ENCODE measurements at places on chromosomes 4 and X. TPM values are rescaled to one million over a fixed set of nuclear protein-coding genes. Genes with fewer than 3 reads are reported as not detected.

PABPC1L2A gene
- polyA plus RNA-seq: not detected

NXF2B gene
- polyA plus RNA-seq: not detected

MAGEA9 gene
- polyA plus RNA-seq: not detected

CORIN gene
- 0.34 TPM for polyA plus RNA-seq

- DNase-seq: no peak
Measured at GRCh38 chr4:3285558-3286334, 7.1 kb upstream of the RGS12 start.

DNA sequence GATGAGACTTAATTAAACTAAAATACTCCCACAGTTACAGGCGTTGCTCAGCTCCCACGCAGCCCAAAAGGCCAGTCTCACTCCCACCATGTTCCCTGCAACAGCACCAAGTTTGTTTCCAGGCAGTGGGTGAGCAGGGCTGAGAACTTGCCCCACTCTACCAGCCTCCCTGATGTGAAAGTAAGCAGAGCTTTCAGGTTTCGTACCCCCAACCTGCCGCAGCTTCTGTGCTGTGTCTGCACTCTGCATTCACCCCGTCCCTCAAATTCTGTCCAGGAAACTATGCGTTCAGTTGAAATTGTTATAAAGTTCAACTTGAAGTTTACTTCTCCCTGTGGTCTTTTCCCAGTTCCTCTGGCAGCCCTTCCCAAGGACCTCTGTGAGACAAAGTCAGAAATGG is 17.2 kb downstream of the GLUD2 start:
- no peak for DNase-seq

GRCh38 chrX:134661295-134661694 is 3.0 kb upstream of the PLAC1 start:
- no peak for DNase-seq

GRCh38 chr4:106522839-106523238 is 154.3 kb upstream of the GIMD1 start:
- no peak for DNase-seq

GRCh38 chr4:77821775-77822174 is 2.6 kb upstream of the CNOT6L start:
- no peak for DNase-seq

- DNase-seq: peak; percentile 91
Measured at GRCh38 chrX:153687121-153688039, at the start of gene SLC6A8. TSS of gene SLC6A8 (plus strand) at chrX:153687926. CDS start at chrX:153688575, 649 bp downstream.

GRCh38 chr4:57504139-57504538 is 394.0 kb upstream of the IGFBP7 start:
- no peak for DNase-seq

GRCh38 chr4:172573899-172574298 is 594.7 kb upstream of the GALNT7 start:
- no peak for DNase-seq

DNA sequence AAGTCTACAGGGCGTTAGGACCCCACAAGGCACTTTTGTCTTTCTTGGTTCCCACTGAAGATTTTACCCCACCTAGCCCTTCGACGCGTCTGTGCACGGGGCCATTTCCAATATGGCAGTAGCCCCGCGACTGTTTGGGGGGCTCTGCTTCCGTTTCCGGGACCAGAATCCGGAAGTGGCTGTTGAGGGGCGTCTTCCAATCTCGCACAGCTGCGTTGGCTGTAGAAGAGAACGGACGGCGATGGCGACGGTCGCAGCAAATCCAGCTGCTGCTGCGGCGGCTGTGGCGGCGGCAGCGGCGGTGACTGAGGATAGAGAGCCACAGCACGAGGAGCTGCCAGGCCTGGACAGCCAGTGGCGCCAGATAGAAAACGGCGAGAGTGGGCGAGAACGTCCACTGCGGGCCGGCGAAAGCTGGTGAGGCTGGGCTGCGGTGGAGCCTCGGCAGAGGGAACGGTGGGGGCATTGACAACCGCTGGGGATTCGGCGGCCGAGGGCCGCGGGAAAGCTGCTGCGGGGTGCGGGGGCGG is at the start of gene USP11:
TSS of gene USP11 (plus strand) at position 207 of the 530 bp plus-strand sequence. CDS start at position 242, 35 bp downstream.
- DNase-seq: peak; percentile 81

DNA sequence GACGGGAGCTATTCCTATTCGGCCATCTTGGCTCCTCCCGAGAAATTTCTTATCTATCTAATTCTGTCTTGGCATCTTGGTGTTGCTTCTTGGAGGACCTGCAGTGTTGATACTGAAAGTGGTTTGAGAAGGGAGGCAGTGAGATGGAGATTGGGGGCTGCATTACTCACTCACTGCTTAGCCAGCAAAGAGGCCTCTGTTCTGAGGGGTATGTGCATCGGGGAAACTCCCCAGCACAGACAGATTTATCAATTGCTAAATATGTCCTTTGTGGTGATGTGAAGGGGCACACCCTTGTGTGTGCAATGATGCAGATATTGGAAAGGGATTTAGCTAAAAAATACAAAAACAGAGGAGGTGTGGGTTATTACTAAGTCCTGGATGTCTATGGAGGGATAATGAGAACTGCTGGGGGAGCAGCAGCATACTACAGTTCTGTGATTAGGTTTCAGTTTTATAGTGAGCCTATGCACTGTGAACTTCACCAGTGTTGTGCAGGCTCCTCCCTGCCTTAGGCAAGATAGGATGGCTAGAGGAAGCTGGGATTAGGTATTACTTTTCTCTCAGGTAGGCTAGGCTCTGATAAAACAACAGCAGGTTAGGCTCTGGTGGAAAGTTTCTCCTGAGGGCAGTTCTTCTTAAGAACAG is 279.0 kb downstream of the HS3ST1 start:
- DNase-seq: no peak

DNA sequence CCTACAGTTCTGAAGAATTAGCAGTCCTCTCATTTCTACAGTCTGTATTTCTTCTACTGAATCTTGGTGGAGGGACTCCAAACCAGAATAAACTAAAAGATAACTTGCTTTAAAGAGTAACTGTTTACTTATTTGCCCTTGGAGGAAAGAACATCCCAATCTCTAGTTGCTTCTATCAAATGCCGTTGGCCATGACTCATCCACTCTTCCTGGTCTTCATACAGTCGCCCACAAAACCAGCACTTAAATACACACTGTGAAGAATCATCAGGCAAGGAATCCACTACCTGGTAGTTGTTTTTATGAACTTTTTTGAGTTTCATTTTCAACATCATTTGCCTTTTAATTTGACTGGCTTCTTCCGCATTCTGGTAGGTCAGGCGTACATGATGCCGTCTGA is 14.2 kb downstream of the ZNF518B start:
- DNase-seq: no peak

- no peak for DNase-seq
Measured at GRCh38 chrX:11363069-11363594, 69.9 kb downstream of the AMELX start.

- peak; percentile 81 for DNase-seq
Measured at GRCh38 chr4:2256781-2257191, 5.1 kb downstream of the MXD4 start.

- no peak for DNase-seq
Measured at GRCh38 chrX:97609938-97610337, 726.2 kb downstream of the RPA4 start.

- peak; percentile 92 for DNase-seq
Measured at GRCh38 chr4:51843309-51844152, 578 bp downstream of the DCUN1D4 start.

Measured in sigmoid colon (tissue), 7 donors.